Effector memory CD8-positive, alpha-beta T cell (primary cell): ENCODE measurements at places on chromosomes 16 and 17.

DNA sequence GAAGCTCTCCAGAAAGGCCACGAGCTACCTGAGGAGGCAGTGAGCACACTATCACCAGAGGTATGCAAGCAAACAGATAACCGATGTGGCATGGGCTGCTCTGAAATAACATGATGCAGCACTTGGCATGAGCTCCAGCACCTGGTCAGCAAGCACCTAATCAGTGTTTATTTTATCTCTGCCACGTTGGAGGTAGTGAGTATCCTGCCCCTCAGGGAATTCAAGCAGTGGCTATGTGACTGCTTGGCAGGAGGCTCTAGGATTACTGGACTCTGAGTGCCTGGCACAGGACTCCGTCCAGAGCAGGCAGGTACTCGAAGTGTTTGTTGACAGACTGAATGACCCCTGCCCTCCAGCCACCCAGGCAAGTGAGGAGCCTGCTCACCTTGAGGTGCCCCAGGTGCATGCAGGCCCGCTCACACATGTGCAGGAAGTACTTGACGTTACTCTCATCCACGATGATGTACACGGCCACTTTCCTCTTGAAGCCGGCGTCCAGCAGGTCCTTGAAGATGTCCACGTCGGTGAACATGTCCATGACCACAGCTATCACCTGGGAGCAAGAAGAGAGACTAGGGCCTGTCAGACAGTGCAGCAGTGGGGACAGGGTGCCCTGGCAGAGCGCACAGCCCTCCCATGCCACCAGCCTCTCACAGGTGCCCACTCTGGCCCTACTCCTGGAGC is 16.6 kb downstream of the FAM83G start:
- H3K27me3 ChIP-seq = no peaks in the 10 kb centered on the region
- peaks cover 6% of the 10 kb centered on the region for H3K36me3 ChIP-seq
- H3K4me1 ChIP-seq = peaks cover 23% of the 10 kb centered on the region

DNA sequence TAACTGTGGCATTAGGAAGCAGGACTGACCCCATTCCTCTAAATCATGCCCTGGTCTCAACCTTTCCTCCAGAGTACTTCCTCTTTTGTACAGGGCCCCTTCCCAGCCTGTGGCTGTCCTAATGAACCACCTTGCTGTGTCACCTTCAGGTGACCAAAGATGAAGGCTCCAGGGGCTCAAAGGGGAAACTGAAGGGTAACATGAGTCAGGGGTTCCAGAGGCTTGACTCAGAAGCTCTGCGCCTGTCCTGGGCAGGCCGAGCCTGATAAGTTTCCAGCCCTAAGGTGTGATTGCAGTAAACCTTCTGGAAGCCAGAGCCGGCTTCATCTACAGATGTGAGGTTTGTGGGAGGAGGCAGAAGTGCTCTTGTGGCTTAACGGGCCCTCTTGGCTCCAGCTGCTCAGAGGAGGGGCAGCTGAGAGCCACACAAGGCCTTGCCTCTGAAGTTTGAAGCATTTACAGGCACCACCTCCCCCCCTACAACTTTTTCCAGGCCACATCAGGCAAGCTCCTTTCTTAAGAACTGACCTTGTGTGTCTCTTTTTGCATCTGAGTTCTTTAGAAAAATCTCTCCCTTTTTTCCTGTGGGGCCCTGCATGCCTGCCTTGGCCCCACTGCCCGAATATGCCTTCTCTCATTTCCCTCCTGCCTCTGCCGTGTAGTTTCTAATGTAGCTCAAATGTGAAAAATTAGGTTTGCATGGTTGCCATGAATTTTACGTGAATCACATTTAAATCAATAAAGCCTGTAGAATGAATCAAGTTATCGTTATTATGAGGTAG is 149.9 kb downstream of the CLEC16A start:
- no peaks in the 10 kb centered on the region for H3K27me3 ChIP-seq
- DNase-seq = no peak
- no peak overlapping the region for H3K4me3 ChIP-seq
- H3K27ac ChIP-seq = peak overlapping the region; percentile 59
- H3K36me3 ChIP-seq = peaks cover 14% of the 10 kb centered on the region

DNA sequence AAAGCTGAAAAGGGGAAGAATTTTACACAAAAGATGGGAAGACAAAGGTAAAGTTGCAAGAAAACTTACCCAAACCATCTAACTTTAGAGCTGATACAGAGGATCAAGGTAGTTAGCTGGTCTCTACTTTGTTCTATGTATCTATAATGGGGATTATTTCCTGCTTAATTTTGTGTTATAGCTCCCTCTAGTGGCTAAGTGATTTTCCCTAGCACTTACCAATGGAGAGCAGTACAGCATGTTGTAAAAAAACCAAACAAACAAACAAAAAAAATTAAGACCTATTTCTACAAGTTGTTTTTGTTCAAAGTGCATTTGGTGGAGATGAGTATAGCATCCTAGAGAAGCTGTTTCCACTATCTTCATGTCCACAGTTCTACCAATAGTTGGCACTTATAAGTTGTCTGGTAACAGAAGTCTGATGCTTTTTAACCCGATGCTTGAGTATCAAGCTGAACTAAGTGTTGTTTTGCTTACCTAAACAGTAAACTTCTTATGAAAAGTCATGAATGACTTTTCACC is 7.5 kb downstream of the SRSF1 start:
- no peaks in the 10 kb centered on the region for H3K27me3 ChIP-seq
- H3K36me3 ChIP-seq = peaks cover 55% of the 10 kb centered on the region
- peaks cover 14% of the 10 kb centered on the region for H3K4me1 ChIP-seq
- no peak overlapping the region for H3K27ac ChIP-seq
- H3K4me3 ChIP-seq = no peak overlapping the region

GRCh38 chr17:48543107-48543853 is 1.6 kb downstream of the HOXB2 start:
- H3K27me3 ChIP-seq = peaks cover 39% of the 10 kb centered on the region
- DNase-seq = peak; percentile 41
- H3K27ac ChIP-seq = peak overlapping the region; percentile 99
- H3K4me1 ChIP-seq = peaks cover 20% of the 10 kb centered on the region

- peaks cover 14% of the 10 kb centered on the region for H3K4me1 ChIP-seq
- no peak overlapping the region for H3K27ac ChIP-seq
- no peak overlapping the region for H3K4me3 ChIP-seq
- DNase-seq = peak; percentile 65
Measured at GRCh38 chr17:44350733-44351226, 5.7 kb downstream of the GRN start.

- peaks cover 80% of the 10 kb centered on the region for H3K36me3 ChIP-seq
- H3K27me3 ChIP-seq = no peaks in the 10 kb centered on the region
- peaks cover 63% of the 10 kb centered on the region for H3K4me1 ChIP-seq
- H3K4me3 ChIP-seq = peak within 1 kb of the TSS; percentile 98
- H3K27ac ChIP-seq = peak within 1 kb of the TSS; percentile 98
- DNase-seq = peak; percentile 76
Measured at GRCh38 chr17:63699638-63700527, at the start of gene LIMD2. TSS of gene LIMD2 (minus strand) at chr17:63700125. CDS start at chr17:63699298, 827 bp downstream.

DNA sequence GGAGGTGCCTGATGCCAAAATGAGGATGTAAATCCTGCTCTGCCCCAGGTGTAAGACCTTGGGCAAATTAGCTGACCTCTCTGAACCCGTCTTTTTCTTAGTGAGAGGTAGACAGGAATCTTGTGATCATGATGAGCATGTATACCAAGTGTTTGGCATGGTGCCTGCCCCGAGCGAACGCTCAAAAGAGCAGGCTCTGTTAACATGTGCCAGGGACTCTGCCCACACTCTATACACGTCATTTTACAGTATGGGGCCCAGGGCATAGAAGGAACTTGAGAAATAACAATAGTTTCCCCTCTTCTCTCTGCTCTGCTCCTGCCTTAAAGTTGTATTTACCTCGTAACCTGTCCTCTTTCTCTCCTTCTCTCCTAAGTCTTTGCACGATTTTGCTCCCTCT is 9.3 kb upstream of the MAF start:
- DNase-seq = no peak
- no peaks in the 10 kb centered on the region for H3K4me1 ChIP-seq
- H3K27ac ChIP-seq = no peak overlapping the region
- H3K36me3 ChIP-seq = no peaks in the 10 kb centered on the region

GRCh38 chr17:983921-984320 is 4.3 kb upstream of the NXN start:
- H3K27ac ChIP-seq = no peak overlapping the region
- H3K27me3 ChIP-seq = no peaks in the 10 kb centered on the region
- no peak overlapping the region for H3K4me3 ChIP-seq
- H3K36me3 ChIP-seq = peaks cover 10% of the 10 kb centered on the region

DNA sequence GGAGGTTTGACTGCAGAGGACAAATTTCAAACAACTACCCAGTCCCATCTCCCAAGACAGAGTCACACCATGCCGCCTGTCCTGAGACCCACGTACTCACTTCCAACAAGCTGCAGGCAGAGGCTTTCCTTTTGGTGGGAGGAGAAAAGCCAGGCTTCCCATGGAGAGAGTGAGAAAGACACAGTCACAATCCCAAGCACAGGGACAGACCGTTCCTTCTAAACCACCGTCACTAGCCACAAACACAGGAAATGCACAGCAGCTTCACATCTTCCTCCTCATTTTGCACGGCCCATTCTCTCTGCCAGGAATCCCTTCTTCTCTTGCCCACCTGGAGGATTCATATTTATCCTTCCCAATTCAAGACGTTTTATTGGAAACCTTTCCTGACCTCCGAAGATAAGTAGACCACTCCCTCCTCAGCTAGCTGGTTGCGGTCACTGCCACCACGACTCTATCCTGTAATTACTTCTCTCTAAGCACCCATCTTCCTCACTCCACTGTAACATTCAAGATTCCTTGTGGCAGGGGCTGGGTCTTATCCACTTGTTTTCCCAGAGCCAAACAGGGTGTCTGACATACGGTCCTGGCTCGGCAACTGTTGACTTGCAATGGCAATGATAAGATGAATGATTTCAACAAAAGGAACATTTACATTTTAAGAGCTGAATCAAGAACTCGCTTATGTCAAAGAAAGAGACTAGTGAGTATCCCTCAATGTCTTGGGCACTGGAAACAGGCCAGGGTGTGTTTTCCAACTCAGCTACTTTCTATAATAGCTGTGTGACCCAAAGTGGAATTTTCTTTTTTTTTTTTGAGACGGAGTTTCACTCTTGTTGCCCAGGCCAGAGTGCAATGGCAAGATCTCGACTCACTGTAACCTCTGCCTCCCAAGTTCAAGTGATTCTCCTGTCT is 87.6 kb downstream of the XYLT1 start:
- peak overlapping the region; percentile 57 for H3K27ac ChIP-seq
- no peak for DNase-seq
- peaks cover 3% of the 10 kb centered on the region for H3K36me3 ChIP-seq
- no peaks in the 10 kb centered on the region for H3K27me3 ChIP-seq
- H3K4me3 ChIP-seq = peak overlapping the region; percentile 71

GRCh38 chr16:52741351-52741750 is 194.4 kb upstream of the TOX3 start:
- DNase-seq = no peak
- no peaks in the 10 kb centered on the region for H3K27me3 ChIP-seq

DNA sequence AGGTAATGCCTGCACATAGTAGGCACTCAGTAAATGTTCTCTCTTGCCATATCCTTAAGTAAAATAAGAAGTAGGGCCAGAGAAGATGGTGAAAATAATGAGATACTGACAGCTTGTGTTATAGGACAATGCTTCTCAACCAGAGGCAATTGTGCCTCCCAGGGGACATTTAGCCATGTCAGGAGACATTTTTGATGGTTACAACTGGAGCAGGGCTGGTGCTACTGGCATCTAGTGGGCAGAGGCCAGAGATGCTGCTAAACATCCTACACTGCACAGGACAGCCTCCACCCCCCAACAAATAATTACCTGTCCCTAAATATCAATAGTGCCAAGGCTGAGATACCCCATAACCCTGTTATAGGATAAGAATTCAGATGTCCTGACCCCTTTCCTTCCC is 1.7 kb downstream of the RAD51D start:
- H3K4me3 ChIP-seq = peak overlapping the region; percentile 88
- H3K4me1 ChIP-seq = peaks cover 38% of the 10 kb centered on the region
- no peak for DNase-seq

GRCh38 chr17:30336369-30337171 is 2.7 kb upstream of the TMIGD1 start:
- no peak overlapping the region for H3K27ac ChIP-seq
- H3K36me3 ChIP-seq = peaks cover 4% of the 10 kb centered on the region
- peak; percentile 58 for DNase-seq
- peaks cover 28% of the 10 kb centered on the region for H3K4me1 ChIP-seq

DNA sequence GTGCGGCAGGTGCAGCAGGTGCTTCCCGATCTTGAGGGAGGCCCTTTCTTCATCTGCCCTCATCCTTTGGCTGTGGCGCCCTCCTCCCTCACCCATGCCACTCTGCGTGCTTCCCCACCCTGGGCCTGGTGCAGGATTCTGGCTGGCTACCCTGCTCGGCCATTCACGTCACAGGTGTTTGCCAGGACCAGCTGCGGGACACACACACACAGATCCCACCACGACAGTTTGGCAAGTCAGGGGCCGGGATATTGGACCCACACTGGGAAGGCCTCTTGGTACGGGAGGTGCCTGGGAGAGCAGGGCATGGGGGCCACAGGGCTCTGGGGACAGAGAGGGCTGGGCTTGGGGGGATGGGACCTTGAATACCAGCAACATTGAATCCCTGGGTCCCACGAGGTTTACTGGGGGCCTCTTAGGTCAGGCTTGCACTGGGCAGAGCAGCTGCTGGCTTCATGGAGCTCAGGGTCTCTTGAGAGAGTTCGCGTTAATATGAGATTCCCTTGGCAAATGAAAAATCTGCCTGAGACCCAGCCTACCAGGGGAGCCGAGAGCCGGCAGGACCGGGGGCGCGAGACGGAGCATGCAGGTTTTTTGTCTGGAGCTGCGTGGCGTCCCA is 15.1 kb downstream of the ADCY7 start:
- peaks cover 30% of the 10 kb centered on the region for H3K36me3 ChIP-seq
- peak overlapping the region; percentile 87 for H3K4me3 ChIP-seq
- peak overlapping the region; percentile 96 for H3K27ac ChIP-seq
- peaks cover 91% of the 10 kb centered on the region for H3K4me1 ChIP-seq
- DNase-seq = no peak

- no peak overlapping the region for H3K27ac ChIP-seq
- DNase-seq = no peak
- H3K4me3 ChIP-seq = no peak overlapping the region
- no peaks in the 10 kb centered on the region for H3K36me3 ChIP-seq
- peaks cover 6% of the 10 kb centered on the region for H3K4me1 ChIP-seq
Measured at GRCh38 chr17:34153991-34154390, 101.1 kb upstream of the CCL2 start.

DNA sequence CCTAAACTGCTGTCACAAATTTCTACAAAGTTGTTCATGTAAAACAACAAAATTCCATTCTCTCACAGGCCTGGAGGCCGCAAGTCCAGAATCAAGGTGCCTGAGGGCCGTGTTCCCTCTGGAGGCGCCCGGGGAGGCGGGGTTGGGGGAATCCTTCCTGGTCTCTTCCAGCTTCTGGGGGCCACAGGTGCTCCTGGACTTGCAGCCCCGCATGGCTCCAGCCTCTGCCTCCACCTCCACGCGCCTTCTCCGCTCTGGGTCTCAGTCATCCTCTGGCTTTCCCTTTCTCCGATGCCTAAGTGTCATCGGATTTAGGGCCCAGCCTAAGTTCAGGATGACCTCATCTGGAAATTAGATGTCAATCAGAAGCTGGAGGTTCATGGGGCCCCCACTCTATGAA is 28.6 kb upstream of the BAHCC1 start:
- peaks cover 14% of the 10 kb centered on the region for H3K4me1 ChIP-seq
- no peaks in the 10 kb centered on the region for H3K36me3 ChIP-seq
- DNase-seq = no peak
- peaks cover 62% of the 10 kb centered on the region for H3K27me3 ChIP-seq

GRCh38 chr17:59748591-59748990 is 41.1 kb downstream of the VMP1 start:
- no peaks in the 10 kb centered on the region for H3K4me1 ChIP-seq
- no peak overlapping the region for H3K27ac ChIP-seq
- no peaks in the 10 kb centered on the region for H3K36me3 ChIP-seq
- H3K4me3 ChIP-seq = no peak overlapping the region
- DNase-seq = no peak
- H3K27me3 ChIP-seq = no peaks in the 10 kb centered on the region
